WTC11 (cell line): ENCODE measurements at places on chromosomes 3 and 15.

GRCh38 chr3:165259541-165260193 lies 63.5 kb upstream of the SLITRK3 start:
- no peak for DNase-seq

GRCh38 chr3:112653209-112653871 lies 12.4 kb upstream of the CCDC80 start:
- DNase-seq: no peak

- DNase-seq: no peak
These were observed 98.2 kb upstream of the DCBLD2 start for GRCh38 chr3:98999675-99000074.

- no peak for DNase-seq
These were observed 244.9 kb upstream of the MCTP2 start for GRCh38 chr15:93986400-93986984.

DNA sequence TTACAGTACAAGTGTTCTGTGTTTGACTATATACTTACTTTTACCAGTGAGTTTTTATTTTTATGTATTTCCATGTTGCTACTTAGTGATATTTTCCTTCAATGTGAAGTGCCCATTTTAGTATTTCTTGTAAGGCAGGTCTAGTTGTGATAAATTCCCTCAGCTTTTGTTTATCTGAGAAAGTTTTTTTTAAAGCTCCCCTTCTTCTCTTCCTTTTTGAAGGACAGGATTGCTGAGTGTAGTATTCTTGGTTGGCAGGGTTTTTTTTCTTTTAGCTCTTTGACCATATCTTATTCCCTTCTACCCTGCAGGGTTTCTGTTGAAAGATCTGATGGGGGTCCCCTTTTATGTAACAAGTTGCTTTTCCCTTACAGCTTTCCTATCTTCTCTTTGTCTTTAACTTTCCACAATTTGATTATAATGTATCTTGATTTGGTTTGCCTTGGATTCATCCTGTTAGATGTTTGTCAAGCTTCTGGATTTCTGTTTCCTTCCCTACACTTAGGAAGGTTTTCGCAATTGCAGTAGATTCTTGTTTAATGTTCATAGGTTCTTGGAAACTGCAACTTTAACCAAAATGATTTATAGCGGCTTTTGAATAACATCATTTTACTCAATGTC lies 7.9 kb downstream of the PLAAT1 start:
- DNase-seq: no peak

GRCh38 chr3:159861369-159861987 lies 127.2 kb upstream of the IL12A start:
- no peak for DNase-seq

DNA sequence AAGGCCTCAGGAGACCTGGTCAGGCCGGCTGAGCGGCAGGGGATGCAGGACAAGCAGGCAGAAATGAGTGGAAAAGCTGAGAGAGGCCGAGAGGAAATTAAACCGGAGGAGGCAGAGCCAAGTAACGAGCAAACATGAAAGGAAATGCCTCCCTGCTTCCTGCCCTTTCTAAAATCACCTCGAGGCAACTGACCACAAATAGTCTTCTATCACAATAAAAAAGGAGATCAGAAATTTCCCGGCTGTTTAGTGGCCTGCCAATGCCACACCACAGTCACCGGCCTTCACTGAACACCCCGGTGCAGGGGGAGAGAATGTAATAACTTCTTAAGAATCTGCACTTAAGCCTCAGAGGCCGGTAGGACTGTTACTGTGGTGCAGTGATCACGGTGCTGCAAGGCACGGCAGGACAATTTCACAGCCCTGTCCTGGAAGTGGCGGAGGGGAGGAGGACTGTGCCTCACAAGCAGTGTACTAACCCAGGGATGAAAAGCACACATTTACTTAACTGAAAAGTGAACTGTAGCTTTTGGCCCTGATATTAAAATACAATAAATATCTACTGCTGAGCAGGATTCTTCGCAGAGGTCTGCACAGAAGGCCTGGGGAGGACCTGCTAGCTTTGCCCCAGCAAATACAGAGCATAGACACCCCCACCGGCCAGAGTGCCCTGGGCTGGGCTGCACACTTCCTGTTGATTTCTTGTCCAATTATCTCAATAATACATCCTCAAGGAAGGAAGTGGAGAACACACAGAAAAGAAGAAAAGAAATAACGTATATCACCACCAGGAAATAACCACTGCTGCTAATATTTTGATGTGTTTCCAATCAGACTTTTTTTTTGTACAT lies 183.5 kb upstream of the NSMCE3 start:
- DNase-seq: no peak

- DNase-seq: no peak
These were observed 1.1 kb downstream of the SH2D7 start for GRCh38 chr15:78093242-78094020.

- DNase-seq: no peak
These were observed 87.5 kb downstream of the TBL1XR1 start for GRCh38 chr3:177109688-177110330.

DNA sequence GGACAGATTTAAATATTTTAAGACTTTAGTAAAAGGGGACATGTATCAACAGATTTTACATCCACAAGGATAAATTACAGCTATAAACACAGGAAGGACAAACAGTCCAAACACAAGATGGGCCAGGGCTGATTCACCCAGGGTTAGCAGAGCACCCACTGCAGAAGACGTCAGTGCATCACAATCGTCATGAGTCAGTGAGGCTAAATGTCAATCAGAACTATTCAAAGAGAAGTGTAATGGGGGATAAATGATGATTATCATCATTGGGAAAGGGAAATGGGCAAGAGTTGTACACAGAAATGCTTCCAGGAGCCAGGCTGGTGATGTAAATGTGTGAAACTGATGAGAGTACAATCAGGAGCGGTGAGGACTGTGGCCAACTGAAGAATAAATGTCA lies 226.8 kb downstream of the PLCL2 start:
- no peak for DNase-seq

DNA sequence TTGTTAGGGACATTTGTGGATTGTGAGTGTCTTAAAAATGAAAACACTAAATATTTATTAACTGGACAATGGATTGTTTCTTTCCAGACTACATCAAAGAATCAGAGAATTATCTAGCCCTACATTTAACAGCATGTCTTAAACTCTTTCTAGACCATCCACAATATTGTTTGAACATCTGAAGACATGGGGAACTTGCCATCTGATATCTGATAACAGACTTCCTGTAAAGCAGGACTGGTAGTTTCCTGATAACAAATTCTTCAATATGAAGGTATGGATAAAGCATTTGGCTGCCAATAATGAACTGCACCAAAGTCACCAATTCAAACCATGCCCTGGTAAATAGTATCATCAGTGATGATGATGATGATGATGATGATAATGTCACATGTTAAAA lies 26.2 kb upstream of the HACD2 start:
- DNase-seq: no peak

GRCh38 chr3:194556086-194557056 lies 69.6 kb upstream of the ATP13A3 start:
- no peak for DNase-seq
